MM.1S (cell line): ENCODE measurements at places on chromosomes 2 and 18.

DNA sequence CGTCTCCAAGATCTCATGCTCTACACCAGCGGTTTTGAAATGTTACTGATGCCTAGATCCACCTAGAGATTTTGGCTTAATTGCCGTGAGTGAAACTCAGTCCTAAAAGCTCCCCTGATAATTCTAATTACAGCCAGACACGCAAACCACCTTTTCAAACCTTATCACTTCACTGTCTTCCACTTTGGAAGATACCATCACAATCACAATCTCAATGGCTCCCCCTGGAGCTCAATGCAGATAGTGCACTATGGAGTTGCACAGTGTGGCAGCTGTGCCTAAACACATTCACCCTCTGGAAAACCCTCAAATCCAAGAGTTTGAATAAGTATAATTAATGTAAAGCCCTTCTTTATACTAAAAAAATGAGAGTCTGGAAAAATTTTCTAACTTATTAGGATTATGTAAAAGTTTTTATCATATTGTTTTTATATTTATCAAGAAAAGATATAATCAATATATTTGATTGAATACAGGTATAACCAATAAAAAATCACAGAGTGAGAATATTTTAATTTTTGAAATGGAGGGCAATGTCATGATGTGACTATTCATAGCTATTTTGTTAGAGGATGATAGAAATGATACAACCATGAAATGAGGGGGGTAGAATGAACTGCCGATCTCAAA lies 102.9 kb upstream of the SLC8A1 start:
- peak; percentile 58 for DNase-seq

GRCh38 chr2:99707592-99707991 lies 217.8 kb upstream of the REV1 start:
- DNase-seq, result no peak

GRCh38 chr2:197249381-197250083 lies 61.0 kb downstream of the ANKRD44 start:
- DNase-seq, result no peak

- no peak for DNase-seq
These were observed 87.2 kb upstream of the ZEB2 start for GRCh38 chr2:144607099-144607498.

- no peak for DNase-seq
These were observed 120.4 kb downstream of the SLC5A7 start for GRCh38 chr2:108106731-108107130.

DNA sequence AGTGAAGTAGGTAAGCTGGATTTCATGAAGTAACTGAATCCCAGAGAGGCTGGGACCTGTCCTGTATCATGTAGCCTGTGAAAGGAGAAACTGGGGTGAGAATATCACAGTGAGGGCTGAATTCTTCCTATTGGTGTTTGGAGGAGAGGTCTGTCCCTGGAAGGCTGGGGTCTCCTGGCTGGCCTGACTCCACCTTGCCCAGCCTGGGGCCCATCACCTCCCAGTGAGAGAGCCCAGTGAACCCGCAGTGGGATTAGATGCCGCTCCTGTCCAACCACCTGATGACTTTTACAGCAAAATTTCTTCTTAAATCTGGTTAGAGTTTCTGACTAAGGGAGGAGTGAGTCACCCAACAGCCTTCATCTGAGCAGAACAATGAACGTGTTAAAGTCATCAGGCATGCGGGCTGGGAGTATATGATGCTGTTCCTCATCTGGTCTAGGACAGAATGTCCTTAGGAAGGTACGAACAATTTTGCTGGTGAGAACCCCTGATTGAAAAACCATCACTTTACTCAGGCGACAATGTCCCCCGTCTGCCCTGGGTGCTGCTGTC lies 152.9 kb downstream of the LPIN1 start:
- DNase-seq, result no peak

DNA sequence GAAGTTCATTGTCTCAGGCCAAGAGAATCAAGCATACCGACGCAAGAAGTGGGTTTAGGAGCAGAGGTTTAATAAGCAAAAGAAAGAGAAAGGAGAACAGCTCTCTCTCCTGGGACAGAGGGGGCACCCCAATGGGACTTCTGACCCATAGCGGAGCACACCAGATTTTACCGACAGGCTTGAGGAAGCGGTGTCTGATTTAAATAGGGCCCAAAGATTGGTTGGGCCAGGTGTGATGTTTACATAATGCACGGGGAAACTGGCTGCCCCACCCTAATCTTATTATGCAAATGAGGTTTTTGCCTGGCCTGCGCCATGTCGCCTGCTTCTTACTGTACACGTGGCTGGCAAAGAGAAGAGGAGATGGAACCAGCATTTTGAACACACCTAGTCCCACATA lies 106.2 kb downstream of the MREG start:
- no peak for DNase-seq

- no peak for DNase-seq
These were observed 642.0 kb upstream of the FSHR start for GRCh38 chr2:49796266-49796665.

- no peak for DNase-seq
These were observed 879.8 kb downstream of the SOCS6 start for GRCh38 chr18:71168557-71169145.
